RPMI7951 (cell line): ENCODE measurements at places on chromosomes 6 and 20. TPM values are rescaled to one million over a fixed set of nuclear protein-coding genes. Genes with fewer than 3 reads are reported as not detected.

The ENPP1 gene
- 30.0 and 34.0 TPM in 2 replicates for total RNA-seq

DNA sequence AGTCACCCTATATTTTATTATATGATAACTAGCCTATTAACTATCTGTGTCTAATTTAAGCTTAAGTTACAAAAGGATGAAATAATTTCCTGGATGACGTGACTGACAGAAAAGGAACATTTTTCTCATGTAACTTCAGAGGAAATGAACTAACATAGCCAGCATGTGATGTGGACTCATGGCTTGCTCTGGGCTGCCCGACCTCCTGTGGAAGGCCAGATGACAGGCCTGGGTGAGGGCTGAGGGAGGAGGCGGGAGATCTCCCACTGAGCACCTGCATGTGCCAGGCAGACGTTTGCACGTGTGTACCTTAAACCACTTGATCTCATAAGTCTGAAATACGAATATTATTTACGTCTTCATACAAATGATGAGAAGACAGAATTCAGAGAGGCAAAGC lies 321.1 kb downstream of the SYNE1 start:
- DNase-seq = no peak

The EYS gene
- total RNA-seq = not detected in 2 replicates

DNA sequence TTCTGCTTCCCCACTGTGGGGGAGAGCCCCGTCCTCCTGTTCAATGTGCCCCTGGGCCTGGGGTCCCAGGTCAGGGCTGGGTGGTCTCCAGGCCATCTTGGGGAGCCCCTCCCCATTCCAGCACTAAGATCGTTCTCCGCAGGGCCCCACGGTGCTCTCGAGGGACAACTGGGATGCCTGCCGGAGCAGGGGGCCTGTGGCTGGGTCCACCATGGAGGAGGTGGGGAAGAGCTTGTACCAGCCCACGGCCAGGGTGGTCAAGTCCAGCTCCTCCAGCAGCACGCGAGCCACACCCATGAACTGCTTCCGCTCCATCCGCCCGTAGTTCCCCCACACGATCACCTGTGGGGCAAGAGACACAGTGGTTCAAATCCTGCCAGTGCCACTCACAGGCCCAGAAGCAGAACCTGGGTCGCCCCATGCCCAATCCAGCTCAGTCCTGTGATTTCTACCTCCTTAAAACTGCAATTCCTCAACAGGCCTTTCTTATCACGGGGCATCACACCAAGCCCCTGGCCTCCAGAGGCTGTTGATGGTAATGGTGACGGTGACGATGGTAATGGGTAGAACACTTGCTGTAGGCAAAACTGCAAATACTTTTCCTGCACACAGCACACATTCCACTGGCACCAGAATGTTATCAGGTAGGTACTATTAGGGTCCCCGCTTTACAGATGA lies 10.5 kb downstream of the KCNK15 start:
- DNase-seq = no peak

GRCh38 chr6:24195836-24196597 lies 70.0 kb downstream of the NRSN1 start:
- no peak for DNase-seq

DNA sequence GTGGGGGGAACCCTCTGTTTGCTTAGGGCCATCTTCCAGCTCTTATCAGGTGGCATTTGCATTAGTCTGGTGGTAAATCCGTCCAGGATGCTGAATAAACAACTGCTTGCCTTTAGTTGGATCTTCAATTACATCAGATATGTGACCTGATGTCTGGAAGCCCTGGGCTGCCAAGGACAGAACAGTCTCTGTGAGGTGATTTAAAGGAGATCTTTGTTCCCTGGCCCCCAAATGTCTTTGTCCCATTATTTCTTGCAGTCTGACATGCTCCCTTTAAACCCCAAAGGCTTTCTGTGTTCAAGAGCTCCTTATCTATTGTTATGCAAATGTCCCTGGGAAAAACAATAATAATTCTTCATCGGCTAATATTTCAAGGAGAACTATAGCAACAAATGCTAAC lies 84.6 kb upstream of the SPTLC3 start:
- DNase-seq = no peak
